ENCODE measurements at places on chromosomes 16 and 17.

- no peak for DNase-seq
Observed at GRCh38 chr16:14179116-14179515, 108.0 kb downstream of the MRTFB start.

GRCh38 chr16:11383481-11384183, 38.4 kb downstream of the RMI2 start:
- DNase-seq = no peak

GRCh38 chr17:40956401-40957254, 10.1 kb downstream of the KRT39 start:
- DNase-seq = no peak

- DNase-seq = no peak
Observed at GRCh38 chr17:2716649-2717048, 5.1 kb upstream of the CLUH start.

DNA sequence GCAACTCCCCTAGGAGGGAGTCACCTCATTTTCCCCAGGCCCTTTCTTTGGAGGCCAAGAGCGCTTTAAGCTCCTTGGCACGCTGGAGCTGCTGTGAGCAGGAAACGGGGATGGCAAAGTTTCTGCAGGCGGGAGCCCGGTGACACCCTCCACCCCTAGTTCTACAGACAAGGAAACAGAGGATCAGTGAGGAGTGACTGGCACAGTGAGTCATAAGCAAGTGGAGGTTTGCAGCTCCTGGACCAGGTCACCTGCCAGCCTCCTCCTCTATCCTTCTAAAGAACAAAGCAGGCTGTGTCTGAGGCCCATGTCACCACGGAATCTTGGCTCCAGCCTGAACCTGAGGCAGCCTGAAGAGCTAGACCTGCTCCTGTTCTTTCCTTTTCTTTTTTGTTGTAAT, 141.9 kb downstream of the TMEM132E start:
- DNase-seq = no peak
